ENCODE measurements at places on chromosomes 1 and 21.

- DNase-seq = no peak
These were observed 215.1 kb downstream of the ST6GALNAC3 start for GRCh38 chr1:76289692-76290091.

DNA sequence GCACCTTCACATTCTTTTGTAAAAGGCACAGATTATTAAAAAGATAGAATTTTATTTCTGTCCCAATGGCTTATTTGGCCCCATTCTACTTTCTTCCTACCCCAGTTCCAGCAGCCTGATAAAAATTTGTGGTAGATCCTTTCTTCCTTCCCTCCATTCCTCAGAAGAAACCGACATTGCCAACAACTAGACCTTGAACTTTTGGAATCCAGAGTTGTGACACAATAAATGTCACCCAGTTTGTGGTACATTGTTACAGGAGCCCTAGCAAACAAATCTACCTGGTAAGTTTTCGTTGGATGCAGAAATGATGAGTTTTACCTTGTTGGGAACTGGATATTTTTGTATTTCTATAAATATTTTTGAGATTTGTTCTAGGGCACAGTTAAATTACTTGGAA lies 141.6 kb upstream of the IVNS1ABP start:
- DNase-seq = no peak

GRCh38 chr1:177137814-177138213 lies 26.7 kb downstream of the ASTN1 start:
- DNase-seq = no peak

DNA sequence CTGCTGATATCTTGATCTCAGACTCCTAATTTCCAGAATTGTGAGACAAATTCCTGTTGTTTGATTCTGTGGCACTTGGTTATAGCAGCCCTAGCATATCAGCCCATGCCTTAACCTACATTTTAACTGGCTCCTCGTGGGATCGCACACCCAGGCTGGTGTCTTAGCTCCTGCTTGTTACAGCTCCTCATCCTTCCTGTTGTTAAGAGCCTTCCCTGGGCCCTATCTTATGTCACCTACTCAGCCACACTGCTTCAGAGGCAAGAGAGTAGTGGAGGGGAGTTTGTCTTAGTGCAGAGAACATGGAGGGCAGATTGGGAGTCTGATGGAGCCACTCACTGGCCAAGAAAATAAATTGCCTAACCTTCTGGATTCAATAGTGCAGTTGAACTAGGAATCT lies 131.0 kb downstream of the ROR1 start:
- DNase-seq = no peak

DNA sequence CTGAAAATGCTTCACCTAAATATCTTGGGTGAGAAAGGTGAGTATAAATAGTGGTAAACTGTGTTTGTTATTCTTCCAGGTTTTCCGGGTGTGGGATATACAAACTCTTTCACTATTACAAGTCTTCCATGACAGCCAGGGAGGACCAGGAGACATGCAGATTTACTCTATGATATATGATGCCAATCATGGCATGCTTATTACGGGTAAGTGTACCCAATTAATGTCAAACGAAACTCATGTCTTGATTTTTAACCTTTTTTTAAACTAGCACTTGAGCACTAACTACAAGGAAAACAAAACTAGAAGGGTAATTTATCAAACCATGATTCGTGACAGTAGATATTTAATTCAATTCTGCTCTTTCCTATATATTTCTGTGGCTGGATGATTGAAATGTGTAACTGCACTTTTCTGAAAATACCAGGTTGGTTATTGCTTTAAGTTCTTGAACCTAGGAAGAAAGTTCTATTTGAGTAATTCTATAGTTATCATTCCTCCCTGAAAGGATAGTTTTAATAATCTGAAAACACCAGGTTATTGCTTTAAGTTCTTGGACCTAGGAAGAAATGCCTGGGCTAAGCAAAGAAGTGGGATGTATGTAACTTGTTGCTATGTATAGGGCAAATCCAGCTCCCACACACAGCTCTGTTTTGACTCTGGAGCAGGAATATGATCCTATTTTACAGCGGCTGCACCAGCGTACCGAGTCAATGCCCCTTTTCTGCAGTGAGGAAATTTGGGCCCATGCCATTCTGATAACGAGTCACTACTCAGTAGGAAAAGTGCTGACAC lies 86.4 kb downstream of the WDR64 start:
- no peak for DNase-seq

DNA sequence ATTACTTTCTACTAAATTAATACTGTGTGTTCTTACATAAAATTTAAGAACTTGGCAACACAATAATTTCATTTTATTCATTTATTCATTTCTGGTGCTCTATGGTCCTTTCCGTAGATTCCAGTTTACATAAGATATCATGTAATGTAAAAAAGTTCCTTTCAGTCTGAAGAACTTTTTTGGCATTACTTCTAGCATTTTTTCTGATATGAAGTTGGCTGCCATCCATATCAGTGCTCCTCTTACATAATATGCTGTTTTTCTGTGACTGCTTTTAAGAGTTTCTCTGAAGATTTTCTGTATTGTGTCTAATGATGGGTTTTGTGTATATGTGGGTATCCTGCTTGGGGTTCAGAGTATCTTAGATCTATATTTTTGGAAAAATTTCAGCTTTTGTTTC lies 34.8 kb downstream of the LIN9 start:
- no peak for DNase-seq

GRCh38 chr1:92298213-92298572 lies 594 bp downstream of the GLMN start:
- DNase-seq = no peak

- DNase-seq = no peak
These were observed 254.8 kb downstream of the ZNF648 start for GRCh38 chr1:181806746-181807145.

GRCh38 chr1:63628607-63629006 lies 35.4 kb downstream of the PGM1 start:
- DNase-seq = no peak

GRCh38 chr1:169933984-169934725 lies 40.5 kb upstream of the SCYL3 start:
- no peak for DNase-seq

DNA sequence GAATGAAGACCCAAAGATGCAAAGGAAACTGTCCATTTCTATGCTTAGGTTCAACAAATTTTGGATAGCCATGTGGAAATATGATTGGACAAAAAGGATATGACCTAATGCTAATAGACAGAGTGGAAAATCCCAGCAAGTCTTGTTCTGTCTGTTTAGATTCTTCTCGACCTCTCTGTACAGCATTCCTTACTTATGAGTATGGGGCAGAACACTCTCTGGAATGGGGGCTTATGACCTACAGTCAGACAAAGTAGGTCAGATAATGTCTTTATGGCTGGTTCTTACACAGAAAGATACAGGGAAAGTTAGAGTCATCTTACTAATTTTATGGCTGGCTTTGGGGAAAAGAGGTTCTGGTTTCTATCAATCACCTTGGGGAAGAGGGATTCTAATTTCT lies 2.8 kb downstream of the GCSAML start:
- no peak for DNase-seq

- DNase-seq = no peak
These were observed 1.2 kb upstream of the CD34 start for GRCh38 chr1:207911856-207912760.

DNA sequence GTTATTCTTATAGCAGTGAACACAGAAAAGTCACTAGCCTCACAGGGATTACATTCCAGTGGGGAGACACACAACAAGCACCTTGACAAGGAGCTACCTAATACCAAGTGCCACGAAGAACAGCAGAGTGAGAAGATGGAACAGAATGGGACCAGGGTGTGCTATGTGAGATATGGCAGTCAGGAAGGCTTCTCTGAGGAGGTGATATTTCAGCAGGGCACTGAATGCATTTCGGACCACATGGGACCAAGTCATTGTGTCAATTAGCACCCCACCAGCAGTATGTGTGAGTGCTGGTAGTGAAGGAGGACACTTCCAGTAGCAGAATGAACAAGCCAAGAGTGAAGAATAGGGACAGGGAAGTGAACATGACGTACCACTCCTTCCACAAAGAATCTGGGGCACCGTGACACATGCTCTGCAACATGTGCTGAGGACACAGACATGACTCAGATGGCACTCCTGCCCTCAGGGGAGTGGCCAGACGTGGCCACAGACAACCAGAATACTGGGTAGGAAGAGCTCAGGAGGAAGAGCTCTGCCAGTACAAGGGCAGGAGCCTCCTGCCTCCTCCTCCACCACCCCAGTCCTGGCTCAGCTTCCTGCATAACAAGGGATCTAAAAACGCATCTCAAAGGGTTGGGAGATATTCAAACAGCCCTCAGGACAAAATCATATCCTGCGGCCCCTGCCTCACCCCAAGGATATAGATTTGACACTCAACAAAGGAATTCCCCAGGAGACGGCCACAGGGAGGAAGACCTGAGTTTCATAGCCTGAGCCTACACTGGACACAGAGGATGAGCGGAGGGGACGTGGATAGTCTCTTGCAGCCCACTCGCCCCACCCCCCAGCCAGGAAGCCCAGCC lies 102.5 kb downstream of the TRABD2B start:
- DNase-seq = no peak

GRCh38 chr1:78358165-78358564 lies 132.6 kb upstream of the PTGFR start:
- DNase-seq = no peak

DNA sequence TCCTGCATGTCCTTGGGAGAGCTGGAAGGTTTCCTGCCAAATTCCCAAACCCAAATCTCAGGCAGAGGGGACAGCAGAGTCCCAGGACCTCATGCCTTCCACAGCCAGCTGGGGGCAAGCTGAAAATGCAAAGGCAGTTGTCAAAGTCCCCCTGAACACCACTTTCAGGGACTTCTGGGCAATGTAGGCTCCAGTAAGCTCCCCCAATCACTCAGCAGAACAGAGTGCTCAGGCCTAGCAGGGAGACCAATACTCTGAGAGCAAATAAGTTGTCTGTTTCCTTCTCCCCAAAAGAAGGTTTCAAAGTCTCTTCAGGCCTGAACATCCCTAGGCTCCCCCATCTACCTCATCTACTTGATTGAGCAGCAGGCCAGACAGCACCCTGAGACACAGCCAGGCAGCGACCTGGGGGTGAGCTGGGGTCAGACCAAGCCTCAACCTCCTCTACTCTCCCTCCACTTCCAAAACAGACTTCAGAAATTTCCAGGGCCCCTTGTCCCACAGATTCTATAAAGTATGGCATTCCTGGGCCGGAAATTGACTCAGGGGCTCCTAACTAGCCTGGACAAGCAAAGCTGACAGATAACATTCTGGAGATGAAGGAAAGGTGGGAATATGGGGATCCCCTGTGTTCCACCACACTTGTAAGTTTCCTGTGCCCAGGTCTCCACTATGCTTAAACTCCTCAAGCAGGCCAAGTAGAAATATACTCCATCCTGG lies 1.9 kb downstream of the SLC9A1 start:
- DNase-seq = no peak

DNA sequence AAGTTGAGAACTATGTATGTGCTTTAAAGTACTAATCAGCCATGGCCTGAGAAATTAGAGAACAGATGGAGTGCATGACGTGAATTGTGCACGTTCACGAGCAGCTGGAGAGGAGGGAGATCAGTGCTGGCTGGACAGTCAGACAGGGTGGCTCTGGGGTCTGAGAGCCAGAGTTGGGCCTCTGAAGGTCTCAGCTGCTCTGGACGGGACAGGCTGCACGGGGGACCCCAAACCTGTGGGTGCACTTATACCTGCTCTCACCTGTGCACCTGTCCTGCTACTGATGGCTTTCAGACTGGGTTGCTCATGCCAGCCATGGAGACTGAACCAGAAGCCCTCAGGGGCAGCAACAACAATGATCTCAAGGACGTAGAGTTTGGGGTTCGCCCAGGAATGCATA lies 43.5 kb downstream of the UMODL1 start:
- no peak for DNase-seq

All from CD8-positive, alpha-beta T cell (primary cell).